ENCODE measurements at places on chromosomes 13 and 19.

DNA sequence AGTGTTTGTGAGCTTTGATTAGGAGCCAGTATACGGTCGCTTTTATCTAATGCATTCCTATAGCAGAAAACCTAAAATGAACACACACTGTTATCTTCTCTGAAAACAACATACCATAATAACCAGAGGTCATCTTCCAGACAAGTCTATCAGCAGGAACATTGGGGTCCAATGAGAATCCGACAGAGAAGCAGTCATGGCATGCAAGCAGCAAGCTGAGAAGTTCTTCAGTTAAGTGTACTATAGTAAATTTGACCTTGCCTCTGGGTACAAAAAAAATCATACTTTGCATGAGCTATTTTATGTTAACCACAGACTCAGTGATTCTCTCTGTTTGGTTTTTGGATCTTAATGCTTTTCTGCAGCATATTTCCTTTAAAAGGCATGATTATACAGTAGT, 1505.1 kb downstream of the PCDH9 start:
- no peak for DNase-seq

DNA sequence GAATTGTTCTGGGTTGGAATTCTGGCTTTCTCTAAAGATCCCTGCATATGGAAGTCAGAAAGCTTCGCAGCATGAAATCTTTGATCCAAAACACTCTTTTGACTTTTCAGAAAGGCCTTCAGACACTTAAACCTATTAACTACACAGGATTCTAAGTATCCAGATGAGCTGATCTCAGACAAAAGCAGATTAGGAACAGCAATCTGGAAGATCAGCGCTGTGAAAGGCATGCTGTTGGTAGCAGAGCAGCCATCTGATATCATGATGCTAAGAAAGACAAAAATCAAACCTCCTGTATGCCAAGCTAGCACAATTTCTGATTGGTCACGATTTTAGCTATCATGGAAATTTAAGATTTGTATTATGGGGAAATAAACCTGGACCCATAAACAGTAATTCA, 589.9 kb downstream of the GPC5 start:
- DNase-seq = no peak

- no peak for DNase-seq
Observed at GRCh38 chr13:51745243-51745642, 58.7 kb downstream of the DHRS12 start.

DNA sequence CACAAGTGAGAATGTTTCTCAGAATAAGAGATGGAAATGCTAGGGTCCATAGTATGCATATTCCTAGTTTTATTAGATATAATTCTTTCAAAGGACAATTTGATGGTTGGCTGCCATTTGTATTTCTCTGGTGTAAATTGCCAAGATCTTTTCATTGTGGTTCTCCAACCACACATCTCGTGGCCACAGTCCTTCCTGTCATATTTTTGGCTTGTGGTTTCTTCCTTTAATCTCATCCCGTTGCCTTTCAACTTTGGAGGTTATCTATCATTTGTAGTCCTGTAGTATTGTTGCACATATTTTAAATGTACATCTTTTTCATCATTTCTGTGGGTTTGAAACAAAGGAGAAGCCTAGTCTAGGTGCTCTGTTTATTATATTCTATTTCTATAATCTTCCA, 61.2 kb downstream of the WASF3 start:
- no peak for DNase-seq

- no peak for DNase-seq
Observed at GRCh38 chr13:44104197-44104490, 224.4 kb downstream of the LACC1 start.

DNA sequence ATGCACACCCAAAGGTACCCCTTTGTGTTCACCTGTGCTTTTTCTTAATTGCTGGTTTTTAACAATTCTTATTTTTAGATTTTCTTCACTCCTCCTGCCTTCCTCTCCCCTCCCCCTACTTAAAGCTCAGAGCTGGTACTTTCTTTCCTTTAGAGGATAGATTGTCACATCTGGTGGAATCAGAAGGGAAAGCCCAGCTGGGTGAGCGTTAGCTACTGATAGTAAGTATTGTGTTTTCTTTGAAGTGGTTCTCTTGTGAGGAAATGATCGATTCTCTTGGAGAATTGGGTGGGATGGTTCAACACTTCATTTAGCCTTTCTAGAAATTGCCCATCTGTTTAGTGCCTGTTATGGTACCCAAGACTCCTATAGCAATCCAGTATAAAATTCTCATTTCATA, 84.8 kb downstream of the FLT1 start:
- no peak for DNase-seq

DNA sequence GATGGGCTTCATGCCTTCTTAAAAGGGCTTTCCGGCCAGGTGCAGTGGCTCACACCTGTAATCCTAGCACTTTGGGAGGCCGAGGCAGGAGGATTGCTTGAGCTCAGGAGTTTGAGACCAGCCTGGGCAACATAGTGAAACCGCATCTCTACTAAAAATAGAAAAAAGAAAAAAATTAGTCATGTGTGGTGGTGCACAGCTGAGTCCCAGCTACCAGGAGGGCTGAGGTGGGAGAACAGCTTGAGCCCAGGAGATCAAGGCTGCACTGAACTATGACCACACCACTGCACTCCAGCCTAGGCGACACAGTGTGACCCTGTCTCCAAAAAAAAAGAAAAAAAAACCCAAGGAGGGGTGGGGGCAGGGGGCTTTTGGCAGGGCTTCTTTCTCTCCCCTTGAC, 7.2 kb downstream of the CARS2 start:
- DNase-seq = no peak

DNA sequence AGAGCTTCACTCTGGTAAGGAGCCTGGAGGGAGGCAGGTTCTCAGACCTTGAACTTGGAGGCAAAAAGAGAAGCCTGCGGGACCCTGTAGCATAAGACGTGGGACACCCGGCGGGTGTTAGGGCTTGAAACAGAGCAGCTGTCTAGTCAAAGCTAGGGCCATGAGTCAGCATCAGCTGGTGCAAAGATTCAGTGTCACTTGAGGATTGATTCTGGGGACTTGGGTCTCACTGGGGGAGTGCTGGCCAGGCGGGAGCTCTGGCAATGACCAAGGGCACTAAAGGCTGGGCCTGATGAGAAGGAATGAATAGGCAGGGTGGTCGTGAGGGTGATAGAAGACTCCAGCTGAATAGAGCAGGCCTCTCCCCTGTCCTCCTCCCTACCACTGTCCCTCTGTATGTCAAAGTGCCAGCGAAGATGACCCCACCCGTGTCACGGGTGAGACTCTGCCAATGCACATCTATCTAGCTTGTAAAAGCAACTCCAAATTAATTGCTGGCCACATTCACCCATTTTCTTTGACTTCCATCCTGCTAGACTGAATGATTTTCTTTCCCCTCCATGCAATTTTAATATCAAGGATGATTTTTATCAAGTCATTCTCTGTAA, 97.1 kb downstream of the MBNL2 start:
- no peak for DNase-seq

DNA sequence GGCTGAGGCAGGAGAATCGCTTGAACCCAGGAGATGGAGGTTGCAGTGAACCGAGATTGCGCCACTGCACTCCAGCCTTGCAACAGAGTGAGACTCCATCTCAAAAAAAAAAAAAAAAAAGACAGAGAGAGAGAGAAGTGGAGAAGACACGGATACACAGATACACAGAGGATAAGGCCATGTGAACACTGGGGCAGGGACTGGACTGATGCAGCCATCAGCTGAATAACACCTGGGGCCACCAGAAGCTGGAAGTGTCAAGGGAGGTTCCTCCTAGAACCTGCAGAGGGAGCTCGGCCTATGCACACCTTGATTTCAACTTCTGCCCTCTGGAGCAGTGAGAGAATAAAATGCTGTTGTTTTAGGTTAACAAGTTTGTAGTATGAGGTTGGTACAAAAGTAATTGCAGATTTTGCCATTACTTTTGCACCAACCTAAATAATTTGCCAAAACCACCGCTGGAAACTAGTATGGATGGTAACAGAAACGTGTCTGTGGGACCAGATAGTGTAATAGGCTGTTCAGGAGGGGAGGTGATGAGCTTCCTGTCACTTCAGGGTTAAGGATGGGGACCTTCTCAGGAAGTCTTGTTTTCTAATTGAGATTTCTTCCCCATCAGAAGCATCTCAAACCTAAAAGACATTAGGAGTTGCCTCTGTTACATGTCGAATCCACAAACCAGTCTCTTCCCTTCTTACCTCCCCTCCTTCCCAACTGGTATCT, 36.4 kb upstream of the IGSF23 start:
- DNase-seq = no peak

DNA sequence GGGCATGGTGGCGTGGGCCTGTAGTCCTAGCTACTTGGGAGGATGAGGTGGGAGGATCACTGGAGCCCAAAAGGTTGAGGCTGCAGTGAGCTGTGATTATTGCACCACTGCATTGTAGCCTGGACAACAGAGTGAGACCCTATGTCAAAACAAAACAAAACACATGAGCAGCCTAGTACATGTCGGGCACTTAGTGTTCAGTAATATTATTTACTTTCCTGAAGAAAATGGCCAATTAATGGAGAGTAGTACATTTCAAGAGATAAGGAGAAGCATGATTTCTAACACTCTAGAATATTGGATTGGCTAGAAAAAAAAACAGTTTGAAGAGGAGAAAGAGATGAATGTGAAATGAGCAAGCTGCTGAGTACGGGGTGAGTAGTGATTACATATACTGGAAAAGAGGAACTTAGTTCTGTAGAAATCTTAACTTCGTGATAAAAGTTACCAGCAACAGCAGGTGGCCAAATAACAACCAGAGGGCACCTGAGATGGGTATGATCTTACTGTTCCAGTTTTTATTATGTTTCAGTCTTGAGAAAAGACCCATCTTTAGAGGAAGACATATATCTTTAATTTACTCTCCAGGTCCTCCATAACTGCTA, 36.2 kb downstream of the SPATA13 start:
- DNase-seq = no peak

- DNase-seq = no peak
Observed at GRCh38 chr13:100347968-100348367, 240.6 kb downstream of the GGACT start.

- DNase-seq = no peak
Observed at GRCh38 chr13:110330491-110331011, 23.5 kb downstream of the COL4A2 start.

- DNase-seq = no peak
Observed at GRCh38 chr13:32528358-32528757, 10.2 kb downstream of the N4BP2L2 start.

DNA sequence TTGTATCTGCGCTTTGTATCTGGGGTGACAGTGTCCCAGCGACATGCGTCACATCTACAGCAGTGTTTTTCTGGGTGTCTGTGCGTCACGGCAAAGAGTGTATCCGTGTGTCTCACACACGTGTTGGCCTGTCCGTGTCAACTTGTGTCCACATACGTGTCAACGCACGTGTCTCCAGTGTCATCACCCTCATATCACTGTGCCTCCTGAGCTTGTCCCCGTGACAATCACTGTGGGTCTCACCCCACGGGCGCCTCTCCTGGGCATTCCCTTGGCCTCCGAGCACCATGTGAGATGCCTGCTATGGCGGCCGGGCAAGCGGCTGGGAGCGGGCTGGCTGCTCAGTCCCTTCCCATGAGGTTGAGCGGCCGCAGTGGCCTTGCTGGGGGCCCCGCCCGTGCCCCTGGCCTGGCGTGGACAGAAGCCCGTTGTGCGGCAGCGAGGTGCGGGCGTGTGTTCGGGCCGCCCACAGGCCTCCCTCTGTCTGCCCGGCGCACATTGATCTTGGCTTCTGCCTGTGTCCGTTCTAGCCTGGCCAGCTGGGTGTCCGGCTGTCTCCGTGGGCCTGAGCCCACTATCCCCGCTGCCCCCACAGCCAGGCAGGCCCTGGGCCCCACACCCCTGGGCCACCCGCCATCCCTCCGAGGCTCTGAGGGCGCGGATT, 6.4 kb downstream of the NFIX start:
- no peak for DNase-seq

GRCh38 chr13:44974056-44974793, 15.0 kb downstream of the NUFIP1 start:
- no peak for DNase-seq

- DNase-seq = no peak
Observed at GRCh38 chr13:69391756-69392155, 715.9 kb upstream of the ATXN8OS start.

DNA sequence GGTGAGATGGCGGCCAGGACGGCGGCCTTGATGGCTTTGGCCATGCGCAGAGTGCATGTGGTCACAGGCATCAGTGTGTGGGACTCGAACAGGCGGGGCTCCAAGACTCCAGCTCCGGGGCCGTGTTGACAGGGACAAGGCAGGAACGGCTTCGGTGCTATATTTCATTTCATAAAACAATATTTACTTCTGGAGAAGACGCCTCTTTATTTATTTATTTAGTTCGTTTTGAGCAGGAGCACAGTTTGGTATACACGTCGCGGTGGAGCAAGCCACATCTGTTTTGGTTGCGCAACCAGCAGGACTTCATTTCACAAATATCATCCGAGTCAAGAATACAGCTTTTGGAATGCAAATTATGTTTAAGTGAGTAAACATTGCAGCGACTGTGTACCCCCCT, 166.7 kb upstream of the TSHZ3 start:
- no peak for DNase-seq

DNA sequence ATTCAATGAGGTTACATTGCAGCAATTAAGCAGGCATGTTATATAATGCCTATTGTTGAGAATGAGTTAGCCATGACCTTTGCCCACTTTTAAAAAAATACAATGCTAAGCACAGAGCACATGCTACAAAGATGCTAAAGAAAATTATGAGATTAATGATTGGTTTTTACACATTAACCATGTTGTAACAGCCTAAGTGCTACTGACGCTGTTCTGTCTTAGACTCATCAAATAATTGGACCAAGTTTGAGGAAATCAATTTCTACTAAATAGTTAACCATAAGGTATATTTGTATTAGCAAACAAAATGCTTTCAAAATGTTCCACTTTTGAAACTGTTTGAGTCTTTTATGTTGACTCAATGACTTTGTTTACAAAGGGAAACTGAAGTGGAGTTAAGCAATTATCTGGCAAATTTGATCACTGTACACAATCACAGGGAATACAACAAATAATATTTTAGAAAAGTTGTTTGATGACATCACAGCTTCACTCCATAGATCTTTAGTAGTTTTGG, 14.3 kb downstream of the MIR17HG start:
- DNase-seq = no peak

- DNase-seq = no peak
Observed at GRCh38 chr13:78632996-78633395, 26.0 kb downstream of the OBI1 start.

DNA sequence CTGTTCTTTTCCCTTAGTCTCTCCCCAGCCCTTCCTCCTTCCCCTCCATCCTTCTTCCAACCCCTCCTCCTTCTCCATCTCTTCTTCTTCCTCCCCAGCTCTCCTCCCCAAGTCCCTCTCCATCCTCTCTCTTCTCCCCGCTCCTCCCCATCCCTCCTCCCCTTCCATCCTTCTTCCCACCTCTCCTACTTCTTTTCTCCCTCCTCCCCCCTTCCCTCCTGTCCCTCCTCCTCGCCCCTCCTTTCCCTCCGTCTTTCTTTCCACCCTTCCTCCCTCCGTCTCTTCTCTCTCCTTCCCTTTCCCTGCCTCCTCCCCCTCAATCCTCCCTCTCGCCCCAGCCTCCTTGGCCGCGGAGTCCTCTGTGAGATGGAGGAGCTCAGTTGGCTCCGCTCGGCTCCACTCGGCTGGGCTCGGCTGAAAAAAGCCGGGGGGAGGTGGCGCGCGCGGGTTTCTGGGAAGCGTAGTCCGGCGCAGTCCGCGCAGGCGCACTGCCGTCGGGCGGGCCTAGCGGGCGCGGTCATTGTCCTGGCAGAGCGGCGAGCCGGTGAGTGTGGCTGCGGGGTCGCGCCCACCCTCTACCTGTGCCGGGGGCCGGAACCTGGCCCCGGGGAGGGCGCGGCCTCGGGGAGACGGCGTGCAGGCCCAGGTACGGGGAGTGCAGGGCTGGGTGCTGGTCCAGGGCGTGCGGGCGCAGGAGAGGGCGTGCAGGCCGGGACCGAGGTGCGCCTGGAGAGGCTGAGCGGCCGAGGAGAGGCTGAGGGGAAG, at the start of gene ZNF71:
Gene ZNF71 (plus strand): TSS at position 520 of the 765 bp plus-strand sequence. CDS start 6,257 bp downstream, outside the sequence.
- peak; percentile 66 for DNase-seq

All from HS-27A (cell line).